ENCODE measurements at places on chromosomes 4 and X.

DNA sequence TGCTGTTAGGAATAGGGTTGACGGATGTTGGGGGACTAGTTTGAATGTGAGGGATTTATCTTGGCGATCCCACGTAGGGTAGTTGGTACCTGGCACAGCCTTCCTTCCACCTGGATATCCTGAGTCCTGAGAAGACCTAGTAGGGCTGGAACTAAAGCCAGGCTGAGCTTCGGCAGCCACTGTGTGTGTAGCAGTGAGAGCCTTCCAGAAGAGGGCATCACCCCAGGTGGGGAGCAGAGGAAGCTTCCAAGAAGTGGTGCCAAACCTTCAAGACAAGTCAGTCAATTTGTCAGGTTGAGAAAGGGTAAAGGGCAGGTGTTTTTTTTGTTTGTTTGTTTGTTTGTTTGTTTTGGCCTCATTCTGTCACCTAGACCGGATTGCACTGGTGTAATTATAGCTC lies 1.2 kb upstream of the FGFBP2 start:
- no peak for DNase-seq

DNA sequence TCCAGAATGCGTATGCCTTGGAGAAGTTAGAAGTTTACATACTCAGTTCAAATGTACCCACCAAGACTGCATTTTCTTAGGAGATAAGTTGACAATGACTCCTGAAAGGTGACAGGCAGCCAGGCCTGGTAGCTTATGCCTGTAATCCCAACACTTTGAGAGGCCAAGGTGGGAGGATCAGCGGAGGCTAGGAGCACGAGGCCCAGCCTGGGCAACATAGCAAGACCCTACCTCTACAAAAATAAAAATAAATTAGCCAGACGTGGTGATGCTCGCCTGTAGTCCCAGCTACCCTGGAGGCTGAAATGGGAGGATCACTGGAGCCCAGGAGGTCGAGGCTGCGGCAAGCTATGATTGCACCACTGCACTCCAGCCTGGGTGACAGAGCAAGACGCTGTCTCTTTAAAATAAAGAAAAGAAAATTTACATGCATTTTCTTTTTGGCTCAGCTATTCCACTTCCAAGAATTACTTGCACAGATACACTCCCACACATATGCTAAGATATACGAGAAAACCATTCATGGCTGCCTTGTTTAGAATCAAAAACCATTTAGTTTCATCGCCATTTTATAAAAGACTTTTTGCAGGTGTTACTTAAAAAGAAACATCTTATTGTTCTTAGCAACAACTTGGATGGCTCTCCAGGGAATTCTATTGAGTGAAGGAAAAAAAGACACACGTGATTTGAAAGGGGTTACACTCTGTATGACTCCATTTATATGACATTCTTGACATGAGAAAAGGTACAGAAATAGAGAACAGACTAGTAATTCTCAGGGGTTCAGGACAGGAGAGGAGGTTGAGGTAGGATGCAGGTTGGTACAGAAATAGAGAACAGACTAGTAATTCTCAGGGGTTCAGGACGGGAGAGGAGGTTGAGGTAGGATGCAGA lies 66.3 kb downstream of the DHRSX start:
- no peak for DNase-seq

GRCh38 chr4:5885733-5886132 lies 7.2 kb downstream of the CRMP1 start:
- DNase-seq, result no peak

DNA sequence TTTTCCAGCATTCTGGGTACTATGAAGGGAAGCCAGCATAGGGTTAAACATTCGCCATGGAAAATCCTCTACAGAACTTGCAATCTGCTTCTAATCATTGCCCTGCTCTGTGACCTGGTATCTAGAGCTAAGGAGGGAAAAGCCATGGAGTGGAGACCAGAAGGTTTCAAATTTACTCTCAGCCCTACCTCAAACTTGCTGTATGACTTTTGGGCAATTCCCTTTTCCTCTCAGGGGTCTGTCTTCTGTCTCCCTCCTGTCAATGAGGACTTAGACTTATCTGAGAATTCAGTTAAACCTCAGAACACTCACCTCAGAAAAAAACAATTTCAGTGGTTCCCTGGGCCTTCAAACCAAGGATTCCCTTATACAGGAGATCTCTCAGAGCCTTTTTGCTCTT lies 29.1 kb downstream of the ARHGEF9 start:
- no peak for DNase-seq

GRCh38 chr4:139753686-139754085 lies 88.1 kb downstream of the MGST2 start:
- DNase-seq, result no peak

DNA sequence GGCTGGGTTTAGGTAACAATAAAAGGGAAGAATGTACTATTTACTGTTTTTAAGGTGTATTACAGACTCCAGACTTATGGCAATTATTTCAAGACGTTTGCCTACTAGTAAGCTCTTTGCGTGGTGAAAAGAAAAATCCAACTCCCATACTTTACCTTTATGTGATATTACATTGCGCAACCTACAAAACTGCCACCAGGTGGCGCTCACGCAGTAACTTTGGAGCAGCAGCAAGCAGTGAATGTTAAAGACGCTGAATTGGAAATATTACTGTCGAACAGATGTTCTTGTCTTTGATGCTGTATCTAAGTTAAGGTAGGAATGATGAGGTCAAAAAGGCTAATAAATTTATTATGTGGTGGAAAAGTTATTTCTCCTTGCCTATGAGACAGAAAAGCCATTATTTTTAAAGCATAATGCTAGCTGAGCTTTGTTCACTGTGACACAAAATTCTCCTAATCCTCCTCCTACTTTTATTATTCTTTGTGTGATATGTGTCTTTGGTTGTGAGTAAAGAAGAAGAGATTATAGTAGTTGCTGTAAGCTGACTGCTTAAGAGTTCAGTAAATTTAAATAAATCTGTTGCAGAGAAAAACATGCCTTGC lies 1099.8 kb upstream of the TENM3 start:
- peak; percentile 58 for DNase-seq

GRCh38 chr4:57159866-57160265 lies 49.7 kb upstream of the IGFBP7 start:
- DNase-seq, result no peak

DNA sequence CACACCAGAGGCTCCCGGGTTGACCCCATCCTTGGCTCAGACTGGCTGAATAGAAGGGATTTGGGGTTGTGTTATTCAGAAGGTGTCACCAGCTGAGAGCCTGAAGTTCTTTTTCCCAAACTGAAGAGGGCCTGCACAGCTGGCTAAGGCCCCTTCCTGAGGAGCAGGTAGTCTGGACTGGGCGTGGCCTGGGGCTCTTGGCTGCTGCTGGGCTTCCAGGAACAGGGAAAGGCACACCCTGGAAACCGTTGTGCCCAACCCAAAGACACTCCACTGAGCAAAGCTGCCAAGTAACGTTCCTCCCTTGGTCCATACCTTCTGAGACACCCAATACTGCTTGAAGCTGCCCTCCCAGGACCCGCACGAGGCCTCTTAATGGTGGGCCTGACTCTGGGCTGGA lies 8.3 kb upstream of the CXCR3 start:
- no peak for DNase-seq

DNA sequence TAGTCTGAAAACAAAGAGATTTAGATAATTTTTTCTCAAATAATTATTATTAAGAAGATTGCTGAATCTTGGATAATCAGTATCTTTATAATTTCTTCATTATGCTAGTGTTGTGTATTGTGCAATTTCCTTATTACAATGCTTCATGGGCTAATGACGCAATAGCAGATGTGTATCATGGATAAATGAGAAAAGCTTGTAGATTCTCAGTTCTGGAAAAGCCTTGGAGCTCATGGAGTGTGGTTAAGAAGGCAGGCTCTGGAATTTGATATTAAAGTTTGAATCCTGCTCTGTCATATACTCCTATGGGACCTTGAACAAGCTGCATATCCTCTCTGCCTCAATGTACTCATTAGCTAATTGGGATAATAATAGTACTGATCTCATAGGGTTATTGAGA lies 18.9 kb upstream of the CXCL8 start:
- DNase-seq, result no peak

GRCh38 chr4:185651851-185652250 lies 116.5 kb upstream of the PDLIM3 start:
- no peak for DNase-seq

GRCh38 chrX:154516656-154517100 lies 646 bp upstream of the FAM3A start:
- no peak for DNase-seq

- DNase-seq, result no peak
These were observed 129.0 kb downstream of the BTC start for GRCh38 chr4:74665346-74665745.

Measured in stimulated activated CD8-positive, alpha-beta memory T cell treated with anti-CD3 and anti-CD28 coated beads, Interleukin-7, amount 100 ng/mL, for 24 hours (primary cell).